ENCODE measurements at places on chromosomes 2 and 18. TPM values are rescaled to one million over a fixed set of nuclear protein-coding genes. Genes with fewer than 3 reads are reported as not detected.

SERPINB2 gene
- 0.71 TPM for total RNA-seq

C2orf80 gene
- not detected for total RNA-seq

TNS1 gene
- 30.4 TPM for total RNA-seq

LRRC30 gene
- not detected for total RNA-seq

ZNF516 gene
- total RNA-seq = 9.3 TPM

WDFY1 gene
- total RNA-seq = 154 TPM

GAL3ST2 gene
- total RNA-seq = not detected

UGT1A5 gene
- total RNA-seq = not detected

BMP10 gene
- not detected for total RNA-seq

C2orf76 gene
- total RNA-seq = 11.5 TPM

Data from pulmonary artery endothelial cell (primary cell).